ENCODE measurements at places on chromosomes 4 and X.

DNA sequence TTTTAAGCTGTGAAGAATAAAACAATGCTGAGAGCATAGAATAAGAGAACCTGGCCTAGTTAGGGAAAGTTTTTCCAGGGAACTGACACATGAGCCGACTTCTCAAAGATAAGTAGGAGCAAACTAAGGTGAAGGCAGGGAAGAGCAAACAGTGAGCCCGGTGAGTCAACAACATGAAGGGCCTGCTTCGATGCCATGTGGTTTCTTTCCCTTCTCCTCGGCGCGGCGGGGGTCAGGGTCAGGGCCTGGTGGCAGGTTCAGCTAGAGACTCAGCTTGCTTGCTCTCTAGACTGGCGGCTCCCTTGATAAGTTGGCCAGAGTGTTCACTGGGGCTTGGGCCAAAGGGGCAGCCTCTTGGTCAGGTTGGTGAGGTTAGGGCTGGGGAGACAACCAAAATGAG lies 81.1 kb downstream of the DLG3 start:
- no peak for DNase-seq

- no peak for DNase-seq
These were observed 132.2 kb downstream of the SLC10A7 start for GRCh38 chr4:146389561-146389960.

DNA sequence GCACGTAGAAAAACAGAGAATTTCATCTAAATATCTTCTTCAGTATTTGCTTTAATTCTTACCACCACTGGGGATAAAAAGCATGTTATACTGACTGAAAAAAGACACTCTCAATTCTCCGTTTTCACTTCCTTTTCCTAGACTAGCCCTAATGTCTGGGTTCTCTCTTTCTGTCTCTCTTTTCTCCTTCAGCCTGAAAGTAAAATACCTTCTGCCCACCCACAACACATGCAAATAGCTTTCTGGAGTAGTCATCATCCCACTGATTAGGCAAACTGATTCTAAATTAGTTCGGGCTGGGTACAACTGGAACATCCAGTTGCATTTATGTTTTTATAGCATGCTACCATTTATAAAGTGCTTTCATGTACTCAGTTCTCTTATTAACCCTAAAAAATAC lies 142.4 kb upstream of the ANKRD50 start:
- DNase-seq, result no peak

DNA sequence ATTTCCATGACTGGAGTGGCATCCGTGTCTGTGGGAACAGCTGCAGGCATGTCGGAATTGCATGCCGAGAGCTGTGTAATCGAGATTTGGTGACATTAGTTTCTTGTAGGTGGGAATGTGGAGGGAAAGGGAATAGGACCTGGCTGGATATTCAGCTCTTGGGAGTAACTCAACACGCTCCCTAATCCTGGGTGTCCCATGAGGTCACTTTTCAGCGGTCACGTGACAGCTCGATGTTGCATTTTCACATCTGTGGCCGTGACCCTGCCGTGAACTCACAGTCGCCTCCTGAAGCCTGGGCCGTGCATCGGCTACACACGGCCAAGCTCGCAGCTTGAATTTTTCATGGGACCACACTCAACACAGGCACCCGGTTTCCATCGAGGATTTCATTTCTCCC lies 25.8 kb upstream of the PSAPL1 start:
- no peak for DNase-seq

- DNase-seq, result no peak
These were observed 66.1 kb downstream of the NR3C2 start for GRCh38 chr4:148376151-148376550.

DNA sequence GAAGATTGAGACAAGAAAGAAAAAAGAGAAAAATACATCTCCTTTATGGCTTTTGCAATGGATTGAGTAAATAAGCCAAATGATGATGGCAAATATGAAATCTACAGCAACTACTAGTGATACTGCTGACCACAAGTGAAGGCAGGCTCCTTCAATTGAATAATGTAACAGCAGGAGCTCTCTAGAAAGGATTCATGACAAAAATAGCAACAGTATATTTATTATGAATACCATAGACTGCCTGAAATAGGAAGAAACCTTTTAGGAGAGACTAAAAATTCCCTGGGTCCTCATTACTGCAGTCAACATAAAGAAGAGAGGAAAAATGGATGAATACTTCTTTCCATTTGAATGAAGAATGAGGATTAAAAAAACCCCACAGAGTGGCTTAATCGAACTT lies 306.8 kb upstream of the ANXA10 start:
- DNase-seq, result no peak

DNA sequence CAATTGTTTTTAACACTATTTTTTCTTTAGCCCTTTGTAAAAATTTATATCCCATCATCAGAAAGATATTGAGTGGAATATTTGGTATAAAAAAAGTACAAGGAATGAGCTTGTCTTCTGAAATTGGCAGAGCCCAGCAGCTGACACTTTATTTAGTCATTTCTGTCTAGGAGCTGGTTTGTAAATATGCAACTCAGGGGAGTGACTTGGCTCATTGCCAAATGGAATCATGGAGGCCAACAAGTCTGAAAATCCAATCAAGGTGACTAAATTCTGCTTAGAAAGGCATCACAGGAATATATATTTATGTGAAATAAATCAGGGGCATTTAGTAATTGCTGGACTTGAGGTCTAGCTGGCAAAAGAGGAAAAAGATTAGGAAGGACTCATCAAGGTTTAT lies 74.4 kb downstream of the OTC start:
- DNase-seq, result no peak

- no peak for DNase-seq
These were observed 836.0 kb downstream of the TRIML1 start for GRCh38 chr4:188975271-188975670.

DNA sequence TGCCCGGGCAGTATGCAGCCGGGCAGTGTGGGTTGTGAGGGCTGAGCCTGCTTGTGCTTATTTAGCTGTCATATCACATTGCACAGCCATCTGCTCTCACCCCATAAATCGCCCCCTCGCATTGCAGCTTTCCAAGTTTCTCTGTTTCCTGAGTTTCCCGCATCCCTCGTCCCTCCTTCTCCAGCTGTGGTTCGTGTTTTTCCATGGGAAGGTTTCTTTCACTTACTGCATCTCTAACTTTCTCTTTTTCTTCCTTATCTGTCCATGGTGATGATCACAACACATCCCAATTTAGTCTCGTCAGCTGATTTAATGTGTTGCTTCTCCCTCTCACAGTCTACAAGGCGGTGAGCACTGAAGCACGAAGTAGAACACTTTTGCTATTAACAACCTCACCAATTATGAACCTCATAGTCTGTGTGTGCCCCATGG lies 118.1 kb downstream of the ENPP6 start:
- no peak for DNase-seq

DNA sequence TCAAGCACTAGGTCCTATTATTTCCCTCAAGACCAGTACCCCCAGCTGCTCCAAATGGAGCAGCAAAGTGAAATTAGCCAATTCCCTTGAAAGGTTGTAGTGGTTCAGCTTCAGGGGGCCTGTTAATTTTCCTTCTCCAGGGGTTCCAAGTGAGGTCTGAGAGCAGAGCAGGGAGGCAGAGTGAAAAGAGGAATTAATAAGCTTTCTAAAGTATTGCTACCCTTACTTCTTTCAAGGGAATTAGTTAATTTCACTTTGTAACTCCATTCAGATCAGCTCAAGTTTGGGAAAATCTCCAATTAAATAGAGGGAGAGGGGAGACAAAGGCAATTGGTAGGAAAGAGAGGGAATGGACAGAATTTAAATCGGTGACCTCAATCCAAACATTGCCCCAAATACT lies 78.7 kb upstream of the SLC7A11 start:
- DNase-seq, result no peak

DNA sequence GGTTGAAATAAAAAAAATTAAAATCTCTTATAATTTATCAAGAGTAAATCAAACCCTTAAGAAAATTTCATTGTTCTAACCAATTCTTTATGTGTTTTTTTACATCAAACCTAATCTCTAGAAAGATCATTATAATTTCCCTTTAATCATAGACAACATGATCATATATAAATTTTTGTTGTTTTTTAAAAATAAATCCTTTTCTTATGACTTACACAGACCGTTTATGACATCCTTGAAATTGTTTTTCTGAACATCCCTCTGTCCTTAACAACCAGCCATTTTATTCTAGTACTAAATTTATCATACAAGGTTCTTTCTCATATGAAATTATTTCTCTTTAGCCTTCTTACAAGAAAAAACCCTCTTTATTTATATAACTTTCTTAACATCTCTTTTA lies 62.7 kb upstream of the GABRE start:
- no peak for DNase-seq

DNA sequence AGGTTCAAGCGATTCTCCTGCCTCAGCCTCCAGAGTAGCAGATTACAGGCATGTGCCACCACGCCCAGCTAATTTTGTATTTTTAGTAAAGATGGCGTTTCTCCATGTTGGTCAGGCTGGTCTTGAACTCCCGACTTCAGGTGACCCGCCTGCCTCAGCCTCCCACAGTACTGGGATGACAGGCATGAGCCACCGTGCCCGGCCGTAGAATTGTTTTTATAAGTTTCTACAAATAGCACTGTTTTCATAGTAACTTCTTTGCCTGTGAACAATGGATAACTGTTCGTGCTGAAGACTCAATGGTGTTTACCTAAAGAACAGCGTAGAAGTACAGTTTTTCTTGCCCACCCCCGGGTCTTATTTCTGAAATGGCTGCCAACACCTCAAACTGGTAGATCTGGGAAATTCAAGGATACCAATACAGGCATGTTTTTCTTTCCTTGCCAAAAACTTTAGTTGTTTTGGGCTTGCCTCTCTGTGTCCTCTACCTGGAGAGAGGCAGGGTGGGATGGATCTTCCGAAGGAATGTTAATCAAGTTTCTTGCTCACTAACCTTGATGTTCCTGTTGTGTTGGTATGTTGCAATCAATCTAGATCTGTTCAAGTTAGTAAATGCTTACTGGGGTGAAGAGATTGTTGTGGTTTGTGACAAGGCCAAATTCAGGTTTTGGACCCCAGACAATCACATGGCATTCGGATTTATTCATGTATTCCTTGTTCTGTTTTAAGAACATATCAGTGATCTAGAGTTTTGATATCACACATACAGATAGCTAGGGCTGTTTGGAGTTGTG lies 2.8 kb upstream of the RUFY3 start:
- DNase-seq, result no peak

DNA sequence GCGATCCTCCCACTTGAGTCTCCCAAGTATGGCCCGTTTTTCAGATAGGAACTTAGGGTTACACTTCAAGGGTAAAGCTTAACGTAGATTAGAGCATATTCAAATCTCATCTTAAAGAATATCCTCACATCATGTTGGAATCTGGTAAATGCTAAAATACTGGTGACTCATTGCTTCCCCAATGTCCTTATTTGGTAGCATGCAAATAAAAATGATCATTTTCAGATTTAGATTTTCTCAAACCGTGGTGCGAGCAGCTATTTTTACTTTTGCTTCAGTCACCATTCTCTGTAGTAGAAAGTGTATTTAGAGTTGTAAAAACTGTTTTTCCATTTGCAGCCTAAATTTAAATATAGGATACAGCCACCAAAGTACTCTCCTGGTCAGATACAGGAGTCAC lies 101.5 kb upstream of the MAML3 start:
- DNase-seq, result no peak

GRCh38 chr4:52203351-52203750 lies 152.2 kb downstream of the SPATA18 start:
- no peak for DNase-seq

DNA sequence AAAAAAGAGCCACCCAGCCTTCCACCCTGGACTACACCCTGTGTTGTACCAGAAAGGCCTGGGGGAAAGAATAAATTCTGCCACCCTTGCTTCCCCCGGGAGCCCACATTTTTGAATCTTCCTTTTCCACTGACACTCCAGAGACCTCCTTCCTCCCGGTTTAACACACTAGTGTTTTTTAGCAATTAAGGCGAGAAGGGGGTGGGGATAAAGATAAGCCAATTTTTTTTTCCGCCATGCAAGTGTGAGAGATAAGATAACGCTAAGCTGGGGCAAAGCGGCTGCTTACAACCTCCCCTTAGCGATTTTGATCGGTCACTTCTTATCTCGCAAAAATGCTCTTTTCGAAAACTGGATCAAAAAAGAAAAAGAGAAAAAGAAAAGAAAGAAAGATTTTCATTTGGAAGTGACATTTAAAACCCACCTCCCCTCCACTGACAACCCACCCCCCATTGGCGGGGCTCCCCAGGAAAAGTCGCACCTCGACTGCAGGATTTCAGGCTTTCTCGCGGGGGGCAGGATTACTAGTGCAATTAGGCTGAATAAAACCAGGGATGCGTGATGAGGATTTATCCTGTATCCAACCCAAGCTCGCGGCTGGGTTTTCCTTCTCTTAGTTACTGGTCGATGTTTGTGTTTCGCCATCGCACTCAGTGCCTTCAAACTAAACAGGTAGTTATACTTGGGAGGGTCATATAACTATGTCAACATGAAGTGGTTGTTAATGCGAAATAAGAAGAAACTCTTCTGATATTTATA lies 6.0 kb upstream of the BCOR start:
- DNase-seq, result no peak

- no peak for DNase-seq
These were observed 239.6 kb downstream of the PARM1 start for GRCh38 chr4:75172551-75172950.

- no peak for DNase-seq
These were observed 143.4 kb upstream of the VCX3A start for GRCh38 chrX:6678313-6678712.

GRCh38 chr4:89482926-89483595 lies 175.5 kb upstream of the GPRIN3 start:
- no peak for DNase-seq

DNA sequence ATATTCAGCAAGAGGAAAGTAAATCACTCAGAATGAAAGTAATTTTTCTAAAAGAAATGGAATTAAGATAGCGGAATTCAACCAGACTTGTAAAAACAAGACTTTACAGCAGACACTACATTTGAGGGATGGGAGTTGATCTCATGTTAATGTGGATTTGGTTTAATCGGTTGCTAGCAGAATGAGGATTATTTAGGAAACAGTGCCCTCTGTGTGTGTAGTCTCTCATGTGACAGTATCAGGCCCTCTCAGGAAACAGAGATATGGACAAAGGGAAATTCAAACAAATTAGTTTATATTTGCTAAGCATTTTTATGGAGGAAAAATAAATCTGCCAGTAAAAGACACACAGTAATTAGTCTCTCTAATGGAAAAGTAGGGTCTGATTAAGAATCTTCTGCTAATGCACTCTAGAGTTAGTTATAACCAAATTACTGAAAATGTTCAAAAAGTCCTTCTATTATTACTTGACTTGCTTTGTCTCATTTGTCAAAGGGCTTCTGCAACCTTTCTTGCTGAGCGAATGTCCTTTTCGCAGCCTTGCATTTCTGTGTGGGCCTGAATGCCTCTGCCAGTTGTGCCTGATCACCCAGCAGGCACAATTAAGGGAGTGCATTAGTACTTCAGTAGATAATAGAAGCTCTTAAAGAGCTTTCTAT lies 1282.3 kb upstream of the TENM3 start:
- DNase-seq, result no peak

GRCh38 chr4:40931238-40931637 lies 181.5 kb downstream of the NSUN7 start:
- DNase-seq, result no peak

All from activated gamma-delta T cell treated with anti-CD3 and anti-CD28 coated beads, Interleukin-2, amount 50 U/mL, for 16 hours (primary cell).